ENCODE measurements at places on chromosomes 3 and 15.

GRCh38 chr15:74245342-74245931, 9.3 kb downstream of the CCDC33 start:
- DNase-seq: no peak

DNA sequence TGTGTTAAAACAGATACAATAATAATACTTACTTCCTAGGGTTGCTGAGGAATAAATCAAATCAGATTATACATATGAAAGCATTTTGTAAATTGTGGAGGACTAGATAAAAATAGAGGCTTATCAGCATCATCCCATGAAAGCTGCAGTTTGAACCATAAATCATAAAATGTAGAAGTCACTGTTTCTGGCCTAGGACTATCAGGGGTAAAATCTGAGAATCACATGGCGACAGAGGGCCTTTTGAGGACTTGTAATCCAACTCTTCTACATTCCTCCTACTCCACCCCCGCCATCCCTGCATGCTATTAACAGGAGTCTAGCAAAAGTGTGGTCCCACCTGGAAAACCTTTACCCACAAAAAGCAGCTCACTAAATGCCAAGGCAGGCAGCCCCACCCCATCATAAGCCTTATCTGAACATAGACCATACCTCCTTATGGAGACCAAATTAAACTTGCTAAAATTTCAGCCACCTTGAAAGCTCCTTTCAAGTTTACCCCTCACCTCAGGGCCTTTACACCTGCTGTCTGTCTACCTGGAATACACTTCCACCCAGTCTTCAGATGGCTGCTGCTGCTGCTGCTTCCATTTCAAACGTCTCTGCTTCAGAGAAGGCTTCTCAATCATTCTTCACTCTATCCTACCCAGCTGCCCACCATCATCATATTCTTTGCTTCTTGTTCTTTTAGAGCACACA, 11.5 kb downstream of the MB21D2 start:
- DNase-seq: no peak

DNA sequence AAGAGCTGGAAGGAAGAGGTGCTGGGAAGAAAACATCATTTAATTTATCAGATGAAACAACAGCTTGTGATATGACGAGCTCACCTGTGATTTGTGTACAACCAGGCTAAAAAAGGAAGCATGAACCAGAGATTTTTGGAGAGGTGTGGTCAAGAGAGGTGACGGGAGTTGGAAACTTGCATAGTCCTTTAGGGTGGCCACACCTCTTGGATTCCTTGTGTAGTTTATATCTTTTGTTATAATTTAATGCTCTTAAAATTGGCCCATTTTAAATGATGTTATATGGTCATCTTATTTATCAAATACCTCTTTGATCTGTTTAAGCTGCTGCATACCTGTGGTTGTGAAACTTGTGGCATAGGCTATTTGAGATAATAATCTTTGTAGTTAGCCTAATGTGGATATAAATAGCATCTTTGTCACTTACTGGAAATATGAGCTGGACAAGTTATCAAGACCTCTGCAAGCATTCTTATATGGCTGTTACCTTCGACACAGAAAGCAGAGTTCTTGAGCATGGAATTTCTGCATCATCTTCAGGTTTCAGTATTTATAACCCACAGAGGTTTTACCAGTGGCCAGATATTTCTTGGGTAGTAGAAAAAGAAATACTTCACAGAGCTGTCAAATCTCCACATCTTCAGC, 49.1 kb downstream of the IL1RAP start:
- peak; percentile 10 for DNase-seq

- no peak for DNase-seq
Measured at GRCh38 chr15:59812889-59813288, 123.8 kb upstream of the BNIP2 start.

GRCh38 chr15:101185770-101186169, 66.1 kb downstream of the CHSY1 start:
- DNase-seq: no peak

DNA sequence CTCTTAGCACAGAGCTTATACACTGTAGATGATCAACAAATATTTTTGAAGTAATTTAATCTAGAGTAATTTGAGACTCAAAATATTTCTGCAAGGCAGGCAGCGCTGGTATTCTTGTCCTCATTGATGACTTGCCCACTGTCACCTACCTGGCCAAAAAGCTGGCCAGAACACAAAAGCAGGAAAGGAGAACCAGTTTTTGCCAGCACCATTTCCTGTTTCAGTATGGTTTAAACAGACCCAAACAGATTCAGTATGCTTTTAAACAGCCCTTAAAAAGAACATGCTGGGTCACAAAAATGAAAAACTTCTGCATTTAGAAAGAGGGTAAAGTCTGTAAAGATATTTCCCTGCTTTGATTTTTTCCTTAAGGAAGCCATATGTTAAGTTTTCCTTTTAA, 42.3 kb upstream of the ZNF280D start:
- DNase-seq: no peak

- no peak for DNase-seq
Measured at GRCh38 chr15:49731187-49732099, 110.6 kb downstream of the DTWD1 start.

- DNase-seq: no peak
Measured at GRCh38 chr15:99895189-99895955, 162.1 kb upstream of the LYSMD4 start.

DNA sequence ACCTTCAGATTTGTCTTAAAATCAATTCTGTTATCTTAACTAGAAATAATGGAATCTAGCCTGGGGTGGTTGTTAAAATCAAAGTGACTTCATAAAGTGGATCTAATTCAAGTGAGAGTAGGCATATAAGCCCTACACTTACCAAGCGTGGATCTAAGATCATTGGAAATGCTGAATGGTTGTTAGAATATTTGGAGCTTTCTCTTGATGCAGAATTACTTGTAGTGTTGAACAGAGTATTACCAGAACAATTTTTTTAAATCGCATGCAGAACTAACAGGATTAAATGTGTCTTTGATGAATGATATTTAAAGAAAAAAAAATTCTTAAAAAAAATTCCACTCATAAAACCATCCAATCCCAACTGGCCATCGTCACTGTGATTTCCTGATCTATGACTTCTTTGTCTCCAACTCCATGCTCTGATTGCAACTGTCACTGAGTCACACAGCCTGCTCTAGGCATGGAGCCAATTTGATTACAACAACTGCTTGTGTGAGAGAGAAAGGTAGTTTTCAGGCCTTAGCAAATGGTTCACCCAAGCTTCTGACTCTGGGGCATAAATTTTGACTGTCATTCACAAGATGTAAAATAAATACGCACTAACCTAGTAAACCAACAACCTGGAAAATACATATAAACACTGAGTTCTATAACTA, 25.9 kb upstream of the SPRED1 start:
- DNase-seq: peak; percentile 90

GRCh38 chr15:75153087-75153486, 48.6 kb upstream of the C15orf39 start:
- DNase-seq: peak; percentile 62

DNA sequence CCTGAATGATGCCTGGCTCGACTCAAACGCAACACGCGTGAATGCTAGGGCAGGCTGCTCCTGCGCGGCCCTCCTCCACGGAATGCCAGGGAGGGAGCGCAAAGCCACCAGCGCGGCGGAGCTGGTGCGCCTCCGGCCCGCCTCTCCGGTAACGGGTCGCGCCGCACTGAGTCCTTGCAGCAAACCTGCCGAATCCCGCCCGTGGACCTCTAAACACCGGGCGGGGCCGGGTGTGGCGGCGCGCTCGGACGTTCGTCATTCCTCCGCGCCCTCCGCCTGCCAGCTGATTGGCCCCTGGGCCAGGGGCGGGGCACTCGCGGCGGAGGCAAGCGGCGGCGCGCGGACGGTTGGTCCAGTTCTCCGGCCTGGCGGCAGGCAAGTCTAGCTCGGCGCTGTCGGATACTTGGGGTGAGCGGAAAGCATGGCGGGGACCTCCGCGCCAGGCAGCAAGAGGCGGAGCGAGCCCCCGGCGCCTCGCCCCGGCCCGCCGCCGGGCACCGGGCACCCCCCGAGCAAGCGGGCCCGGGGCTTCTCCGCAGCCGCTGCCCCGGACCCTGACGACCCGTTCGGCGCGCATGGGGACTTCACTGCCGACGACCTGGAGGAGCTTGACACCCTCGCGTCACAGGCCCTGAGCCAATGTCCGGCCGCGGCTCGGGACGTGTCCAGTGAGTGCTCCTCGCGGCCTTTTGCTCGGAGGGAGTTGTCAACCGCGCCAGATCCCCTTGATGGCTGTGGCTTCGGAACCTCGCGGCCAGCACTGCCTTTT, at the start of gene ATRIP:
TSS of gene ATRIP (plus strand) at position 313 of the 769 bp plus-strand sequence. CDS start at position 422, 109 bp downstream.
- DNase-seq: peak; percentile 80

DNA sequence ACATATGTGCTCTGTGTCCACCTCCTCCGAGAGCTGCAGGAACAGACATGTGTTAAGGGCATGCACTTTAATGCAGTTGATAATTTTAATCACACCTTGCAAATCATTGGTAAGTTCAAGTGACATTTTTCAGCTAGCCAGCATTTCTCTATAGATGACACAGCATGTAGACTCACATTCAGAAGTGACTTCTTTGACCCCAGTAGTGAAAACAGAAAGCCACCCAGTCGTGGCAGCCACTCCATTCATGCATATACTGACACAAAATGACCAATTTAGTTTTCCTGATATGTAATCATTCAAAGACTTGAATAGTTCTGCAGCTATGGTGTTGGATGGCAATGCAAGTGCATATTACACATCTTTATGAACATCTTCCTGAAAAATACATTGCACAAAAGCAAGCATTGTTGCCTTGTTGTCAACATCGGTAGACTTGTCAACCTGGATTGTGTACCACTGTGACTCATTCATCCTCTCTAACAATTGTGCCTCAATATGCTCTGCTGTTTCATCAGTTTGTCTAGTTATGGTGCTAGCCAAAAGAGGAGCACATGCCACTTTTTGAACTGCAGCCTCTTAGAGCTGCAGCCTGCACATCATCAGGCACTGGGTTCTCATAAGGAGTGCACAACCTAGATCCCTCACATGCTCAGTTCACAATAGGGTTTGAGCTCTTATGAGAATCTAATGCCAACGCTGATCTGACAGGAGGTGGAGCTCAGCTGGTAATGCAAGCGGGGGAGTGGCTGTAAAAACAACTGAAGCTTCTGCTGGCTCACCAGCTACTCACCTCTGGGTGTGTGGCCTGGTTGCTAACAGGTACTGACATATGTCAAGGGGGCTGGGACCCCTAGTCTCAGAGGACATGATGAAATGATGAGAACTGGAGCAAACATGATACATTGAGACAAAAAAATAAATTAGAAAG, 622.0 kb downstream of the PYDC2 start:
- DNase-seq: no peak

DNA sequence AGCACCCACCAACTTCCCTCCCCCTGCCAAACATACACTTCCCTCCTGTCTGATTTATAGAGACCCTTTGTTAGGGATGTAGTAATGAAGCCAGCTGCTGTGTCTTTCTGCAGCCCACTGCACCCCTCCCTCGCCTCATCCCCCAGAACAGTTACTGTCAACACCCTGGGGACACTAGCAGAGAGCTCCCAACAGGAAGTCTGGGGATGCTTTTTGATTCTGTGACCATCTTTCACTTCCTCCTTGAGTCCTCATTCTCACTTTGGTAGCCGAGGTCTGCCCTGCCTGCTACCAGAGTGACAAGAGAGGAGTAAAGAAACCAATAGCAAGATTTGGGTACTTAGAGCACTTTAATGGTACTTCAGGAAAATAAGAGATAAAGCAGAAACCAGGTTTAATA, 201.6 kb downstream of the SATB1 start:
- DNase-seq: no peak

DNA sequence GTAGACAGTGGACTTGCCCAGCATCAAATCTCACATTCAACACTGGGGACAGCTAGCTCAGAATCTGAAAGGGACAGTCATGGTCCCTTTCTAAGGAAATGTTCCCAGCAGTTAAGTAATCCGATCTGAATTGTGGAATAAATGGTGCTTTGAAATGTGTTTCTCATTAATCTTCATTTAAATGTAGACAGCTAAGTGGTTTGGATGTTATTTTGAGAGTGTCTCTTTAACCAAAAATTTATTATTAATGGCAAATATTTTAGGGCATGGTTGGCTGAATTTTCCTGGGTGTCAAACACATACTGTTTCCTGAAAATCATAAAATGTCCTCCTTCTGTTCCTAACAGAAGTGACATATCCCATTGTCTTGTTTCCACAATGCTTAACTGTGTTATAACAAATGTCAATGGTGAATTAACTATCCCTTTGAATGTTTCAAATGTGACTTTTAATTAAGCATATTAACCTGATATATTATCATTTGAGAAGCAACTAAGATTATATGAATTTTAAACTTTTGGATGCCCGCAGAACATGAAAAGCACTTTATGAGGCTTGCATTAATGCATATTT, 210.8 kb downstream of the CHST2 start:
- no peak for DNase-seq

DNA sequence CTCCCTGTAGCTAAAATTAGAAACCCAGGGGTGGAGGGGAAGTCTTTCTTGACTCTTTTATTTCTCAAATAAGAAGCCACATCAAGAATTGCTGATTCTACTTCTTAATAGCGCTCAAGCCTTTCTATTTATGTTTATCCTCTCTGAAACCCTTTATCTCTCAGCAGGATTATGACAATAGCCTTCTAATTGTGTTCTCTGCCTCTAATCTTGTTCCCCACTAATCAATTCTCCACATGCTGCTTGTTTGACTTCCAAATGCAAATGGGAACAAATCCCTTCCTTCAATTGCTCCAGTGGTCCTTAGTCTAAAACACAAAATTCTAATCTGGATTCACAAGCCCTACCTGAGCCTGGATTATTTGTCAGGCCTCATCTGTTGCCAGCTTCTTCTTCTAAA, 43.7 kb upstream of the CFAP20DC start:
- no peak for DNase-seq

GRCh38 chr3:126421573-126422119, 26.9 kb downstream of the CFAP100 start:
- DNase-seq: no peak

GRCh38 chr3:194281306-194281705, 69.8 kb downstream of the CPN2 start:
- no peak for DNase-seq

GRCh38 chr3:118548434-118548833, 486.2 kb downstream of the IGSF11 start:
- peak; percentile 26 for DNase-seq

DNA sequence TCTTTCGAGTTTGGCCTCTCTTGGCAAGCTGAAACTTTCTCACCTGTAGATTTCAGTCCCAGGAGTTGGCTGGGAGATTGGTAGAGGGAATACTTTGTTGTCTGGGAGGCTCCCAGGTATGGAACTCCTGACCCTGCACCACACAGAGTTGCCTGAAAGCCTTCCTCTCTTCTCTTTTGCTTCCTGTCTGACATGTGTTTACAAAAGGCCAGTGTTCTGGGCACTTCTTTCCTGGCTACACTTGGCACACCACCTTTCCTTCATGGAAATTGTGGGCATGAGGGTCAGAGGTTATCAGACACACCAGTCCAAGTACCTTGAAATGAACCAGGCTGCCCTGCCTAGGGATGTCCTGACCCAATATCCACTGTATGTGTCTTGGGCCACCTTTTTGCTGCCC, 123.7 kb downstream of the ABHD5 start:
- no peak for DNase-seq

- DNase-seq: peak; percentile 62
Measured at GRCh38 chr3:54045061-54045815, 77.1 kb upstream of the CACNA2D3 start.

Measured in fibroblast of pulmonary artery (primary cell).